ENCODE measurements at places on chromosomes 13 and 19.

GRCh38 chr19:16330806-16331690 lies 6.4 kb downstream of the KLF2 start:
- no peak for DNase-seq

DNA sequence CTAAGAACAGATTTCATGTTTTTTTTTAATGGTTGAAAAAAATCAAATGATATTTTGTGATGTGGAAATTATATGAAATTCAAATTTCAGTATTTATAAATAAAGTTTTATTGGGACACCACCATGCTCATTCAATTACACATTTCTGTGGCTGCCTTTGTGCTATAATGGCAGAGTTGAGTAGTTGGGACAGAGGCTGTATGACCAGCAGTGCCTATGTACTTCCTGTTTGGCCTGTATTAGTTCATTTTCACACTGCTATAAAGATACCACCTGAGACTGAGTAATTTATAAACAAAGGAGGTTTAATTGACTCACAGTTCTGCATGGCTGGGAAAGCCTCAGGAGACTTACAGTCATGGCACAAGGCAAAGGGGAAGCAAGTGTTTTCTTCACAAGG lies 33.6 kb downstream of the AKAP11 start:
- DNase-seq: no peak

GRCh38 chr13:100131863-100132574 lies 43.1 kb downstream of the PCCA start:
- no peak for DNase-seq

DNA sequence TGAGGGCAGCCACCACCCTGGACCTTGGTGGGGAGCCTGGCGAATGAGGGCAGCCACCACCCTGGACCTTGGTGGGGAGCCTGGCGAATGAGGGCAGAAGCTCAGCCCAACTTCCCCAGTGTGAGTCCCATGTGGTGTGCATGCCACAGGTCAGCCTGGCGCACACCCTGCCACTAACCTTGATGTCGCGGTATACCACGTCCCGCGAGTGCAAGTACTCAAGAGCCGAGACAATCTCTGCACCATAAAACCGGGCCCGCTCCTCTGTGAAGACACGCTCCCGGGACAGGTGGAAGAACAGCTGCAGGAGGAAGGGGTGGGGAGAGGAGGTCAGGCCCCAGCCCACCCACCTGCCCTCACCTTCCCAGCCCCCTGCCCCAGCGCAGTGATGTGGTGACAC lies 11.3 kb upstream of the CCNP start:
- no peak for DNase-seq
